HT1080 (cell line): ENCODE measurements at places on chromosomes 11 and 22.

- no peak for DNase-seq
Measured at GRCh38 chr11:115144914-115145313, 359.3 kb downstream of the CADM1 start.

DNA sequence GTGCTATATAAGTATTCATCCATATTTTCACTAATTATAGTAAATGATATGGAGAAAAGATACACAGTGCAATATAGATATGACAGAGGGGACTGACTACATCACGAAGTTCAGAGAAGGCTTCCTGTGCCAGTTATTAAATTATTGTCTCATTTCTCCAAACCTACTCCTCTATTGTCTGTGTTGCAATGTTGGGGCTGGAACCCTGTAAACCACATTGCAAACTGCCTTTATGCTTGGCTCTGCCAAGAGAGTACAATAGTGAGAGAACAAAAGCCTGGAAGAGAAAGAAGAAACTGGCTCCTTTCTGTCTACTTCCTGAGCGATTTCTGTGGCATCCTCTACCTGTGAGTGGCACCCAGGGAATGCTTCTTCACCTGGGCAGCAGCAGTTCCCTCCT is 46.4 kb downstream of the ME3 start:
- DNase-seq: no peak

GRCh38 chr22:19755145-19755710 is 5.3 kb upstream of the TBX1 start:
- DNase-seq: no peak

GRCh38 chr11:126154691-126155090 is 56.8 kb downstream of the RPUSD4 start:
- DNase-seq: no peak

GRCh38 chr11:122696662-122697061 is 41.1 kb downstream of the UBASH3B start:
- no peak for DNase-seq

DNA sequence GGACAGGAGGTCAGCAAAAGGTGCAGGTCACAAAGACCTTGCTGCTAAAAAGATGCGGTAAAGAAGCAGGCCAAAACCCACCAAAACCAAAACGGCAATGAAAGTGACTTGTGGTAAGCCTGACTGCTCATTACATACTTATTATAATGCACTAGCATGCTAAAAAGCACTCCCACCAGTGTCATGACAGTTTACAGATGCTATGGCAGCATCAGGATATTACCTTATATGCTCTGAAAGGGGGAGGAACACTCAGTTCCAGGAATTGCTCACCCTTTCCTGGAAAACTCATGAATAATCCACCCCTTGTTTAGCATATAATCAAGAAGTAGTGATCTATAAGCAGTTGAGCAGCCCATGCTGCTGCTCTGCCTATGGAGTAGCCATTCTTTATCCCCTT is 45.2 kb upstream of the SLC5A12 start:
- DNase-seq: no peak

DNA sequence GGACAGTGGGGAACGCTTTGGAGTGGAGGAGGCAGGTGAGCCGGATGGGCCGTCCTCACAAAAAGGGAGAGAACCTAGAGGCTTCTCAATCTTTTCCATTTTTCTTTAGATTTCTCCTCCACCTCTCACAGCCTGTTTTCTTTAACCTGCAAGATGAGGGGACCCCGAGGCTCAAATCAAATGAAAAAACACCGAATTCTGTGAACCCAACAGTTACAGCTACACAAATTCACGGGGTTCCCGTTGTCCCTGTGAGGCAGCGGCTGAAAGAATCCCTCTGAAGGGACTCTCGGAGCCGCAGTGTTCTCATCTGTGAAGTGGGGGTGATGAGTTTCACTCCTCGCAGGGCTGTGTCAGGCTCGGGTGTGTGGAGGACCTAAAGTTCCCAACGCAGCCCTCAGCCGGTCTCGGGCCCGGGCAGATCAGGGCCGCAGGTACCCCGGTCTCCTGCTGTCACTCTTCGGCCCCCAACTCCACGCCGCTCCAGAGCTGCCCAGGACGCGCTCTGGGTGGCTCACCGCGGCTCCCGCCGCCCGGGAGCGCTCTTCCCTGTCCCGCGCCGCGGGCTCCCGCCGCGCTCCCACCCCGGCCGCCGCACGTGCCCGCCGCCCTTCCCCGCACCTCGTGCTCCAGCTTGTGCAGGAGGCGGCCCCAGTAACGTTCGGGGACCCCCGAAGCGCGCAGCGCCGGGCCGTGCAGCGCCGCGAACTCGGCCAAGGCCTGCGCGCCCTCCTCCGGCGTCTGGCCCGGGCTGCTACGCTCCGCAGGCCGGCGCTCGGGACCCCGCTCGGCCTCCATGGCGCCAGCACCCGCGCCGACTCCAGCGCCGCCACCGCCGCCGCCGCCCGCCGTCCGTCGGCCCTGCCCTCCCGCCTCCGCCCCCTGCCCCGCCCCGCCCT is at the start of gene TTLL12:
TSS of gene TTLL12 (minus strand) at position 863 of the 899 bp plus-strand sequence. CDS start at position 798, 65 bp downstream.
- DNase-seq: peak; percentile 23

DNA sequence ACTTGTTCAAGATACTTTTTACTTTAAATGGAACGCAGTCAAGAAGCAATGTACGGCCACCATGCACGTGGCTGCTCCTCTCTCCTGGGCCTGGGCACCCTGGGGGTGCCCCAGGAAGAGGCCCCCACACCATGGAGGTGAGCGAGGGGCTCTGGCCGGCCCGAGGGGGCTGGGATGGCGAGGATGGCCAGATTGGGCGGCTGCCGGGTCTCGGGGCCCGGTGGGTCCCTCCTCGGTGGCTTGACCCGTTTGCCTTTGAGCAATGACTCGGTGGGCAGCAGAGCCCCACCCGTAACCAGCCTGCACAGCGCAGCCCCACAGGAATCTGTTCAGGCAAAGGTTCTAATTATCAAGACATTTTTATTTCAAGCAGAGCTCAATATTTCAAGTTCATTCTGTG is 167.4 kb downstream of the BRD1 start:
- DNase-seq: no peak

DNA sequence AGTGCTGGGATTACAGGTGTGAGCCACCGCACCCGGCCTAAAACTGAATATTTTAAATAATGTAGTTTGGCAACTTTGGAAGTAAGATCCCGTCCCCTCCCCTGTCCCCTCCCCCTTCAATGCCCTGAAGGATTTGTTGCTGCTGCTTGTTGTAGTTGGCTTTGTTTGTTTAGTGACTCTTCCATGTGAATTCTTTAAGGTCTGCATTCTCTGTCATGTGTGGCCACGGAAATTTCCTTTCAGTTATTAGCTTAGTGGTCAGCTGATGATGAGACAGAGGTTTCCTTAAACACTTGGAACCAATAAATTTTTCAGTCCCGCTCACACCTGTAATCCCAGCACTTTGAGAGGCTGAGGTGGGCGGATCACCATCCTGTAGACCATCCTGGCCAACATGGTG is 109.9 kb downstream of the MPPED1 start:
- DNase-seq: peak; percentile 10

- no peak for DNase-seq
Measured at GRCh38 chr11:130499828-130500227, 51.4 kb downstream of the ADAMTS15 start.

- DNase-seq: no peak
Measured at GRCh38 chr22:19517919-19518611, 6.1 kb downstream of the CLDN5 start.

- no peak for DNase-seq
Measured at GRCh38 chr11:26324270-26324669, 7.7 kb upstream of the ANO3 start.

- no peak for DNase-seq
Measured at GRCh38 chr22:42857845-42858481, 890 bp upstream of the ARFGAP3 start.

GRCh38 chr11:65382804-65383368 is 440 bp upstream of the SLC25A45 start:
- no peak for DNase-seq

GRCh38 chr11:92861634-92862033 is 107.8 kb upstream of the MTNR1B start:
- no peak for DNase-seq

GRCh38 chr22:22460635-22461034 is 47.9 kb downstream of the ZNF280B start:
- no peak for DNase-seq

DNA sequence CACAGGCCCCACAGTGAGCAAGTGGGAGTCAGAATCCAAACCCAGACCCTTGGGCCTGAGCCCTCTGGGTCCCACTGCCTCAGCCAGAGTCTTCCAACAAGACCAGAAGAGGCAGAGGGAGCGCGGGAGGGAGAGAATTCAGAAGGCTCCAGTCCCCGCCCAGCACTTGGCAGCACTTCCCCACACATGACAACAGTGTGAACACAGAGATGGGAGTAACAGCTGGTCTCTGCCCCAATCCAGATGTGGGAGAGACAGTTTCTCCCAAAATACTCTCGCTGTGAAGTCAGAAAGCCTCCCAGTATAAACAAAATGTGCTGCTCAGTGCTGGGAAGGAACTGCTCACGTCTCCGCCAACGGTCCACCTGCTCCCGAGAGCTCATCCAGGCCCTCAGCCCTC is 219.9 kb downstream of the MN1 start:
- DNase-seq: no peak

DNA sequence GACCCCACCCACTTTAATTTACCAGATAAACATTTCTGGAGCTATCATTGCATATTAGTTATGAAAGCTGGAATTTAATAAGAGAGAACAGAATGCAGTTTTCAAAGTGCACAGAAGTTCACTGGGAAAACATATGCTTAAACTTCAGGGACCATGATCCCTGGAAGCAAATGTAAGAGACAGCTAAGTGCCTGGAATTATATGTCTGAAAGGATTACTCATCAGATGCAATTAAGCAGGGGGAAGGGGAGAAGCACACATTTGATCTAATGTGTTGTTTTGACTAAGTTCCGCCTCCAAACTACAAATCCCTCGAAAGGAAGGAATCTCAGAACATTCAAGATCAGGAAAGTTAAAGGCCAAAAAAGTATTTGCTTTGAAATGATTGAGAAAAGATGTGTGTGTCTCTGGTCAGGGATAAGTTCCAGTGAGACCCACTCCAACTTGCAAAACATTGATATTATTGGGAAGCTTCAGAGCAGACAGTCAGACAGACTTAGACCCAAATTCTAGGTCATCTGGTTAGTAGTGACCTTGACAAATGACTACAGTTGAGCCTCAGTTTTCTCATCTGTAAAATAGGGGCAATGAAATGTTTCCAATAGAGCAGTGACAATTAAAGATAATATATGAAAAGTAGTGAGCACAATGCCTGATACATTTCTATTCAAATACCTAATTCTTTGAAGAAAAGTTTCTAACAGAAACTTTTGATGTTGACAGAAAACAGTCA is 147.6 kb downstream of the ME3 start:
- DNase-seq: peak; percentile 79

- no peak for DNase-seq
Measured at GRCh38 chr11:60482361-60482760, 10.2 kb upstream of the MS4A12 start.

- no peak for DNase-seq
Measured at GRCh38 chr11:92314499-92314898, 89.9 kb downstream of the FAT3 start.

DNA sequence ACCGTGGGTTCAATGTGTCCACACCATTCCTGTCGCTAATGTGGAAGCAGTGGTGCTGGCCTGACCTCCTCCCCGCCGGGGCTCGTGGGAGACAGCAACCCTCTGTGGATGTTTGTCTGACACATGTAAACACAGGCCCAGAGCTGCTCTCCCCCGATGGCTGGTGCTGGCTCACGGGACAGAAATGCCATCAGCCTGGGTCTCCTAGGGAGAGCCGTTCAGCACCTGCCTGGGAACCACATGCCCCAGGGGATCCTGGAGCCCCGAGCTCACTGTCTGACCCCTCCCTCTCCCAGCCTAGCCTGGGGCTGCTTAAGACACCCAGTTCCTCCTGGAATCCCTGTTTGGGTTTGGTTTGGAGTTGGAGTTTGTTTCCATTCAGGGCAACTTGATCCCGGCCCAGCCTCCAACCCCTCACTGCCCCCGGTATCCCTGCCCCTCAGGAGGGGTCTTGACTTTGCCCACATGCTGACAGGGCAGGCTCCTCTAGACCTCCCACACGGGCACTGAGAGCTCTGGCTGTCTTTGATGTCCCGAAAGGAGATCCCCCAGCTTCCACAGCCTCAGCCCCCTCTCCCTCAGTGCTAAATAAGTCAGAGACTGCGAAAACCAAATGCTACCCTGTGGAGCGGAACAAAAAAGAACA is 50.9 kb upstream of the WNT11 start:
- no peak for DNase-seq

DNA sequence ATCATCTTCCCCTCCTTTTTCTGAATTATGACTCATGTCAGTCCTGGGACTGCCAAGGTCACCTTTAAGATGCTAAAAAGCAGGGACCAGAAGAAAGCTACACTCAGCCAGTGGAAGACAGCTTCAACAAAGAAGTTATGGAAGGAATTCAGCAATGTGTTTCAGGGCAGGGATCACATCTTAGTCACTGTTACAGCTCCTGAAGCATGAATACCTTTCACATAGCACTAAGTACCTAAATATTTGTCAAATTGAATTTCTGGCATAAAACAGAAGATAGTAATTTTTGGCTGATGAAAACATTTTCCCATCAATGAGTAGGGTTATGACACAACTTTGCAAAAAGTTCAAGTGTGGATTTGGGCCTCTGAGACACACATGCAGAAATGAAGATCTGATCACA is 5.2 kb downstream of the DDB1 start:
- DNase-seq: no peak

DNA sequence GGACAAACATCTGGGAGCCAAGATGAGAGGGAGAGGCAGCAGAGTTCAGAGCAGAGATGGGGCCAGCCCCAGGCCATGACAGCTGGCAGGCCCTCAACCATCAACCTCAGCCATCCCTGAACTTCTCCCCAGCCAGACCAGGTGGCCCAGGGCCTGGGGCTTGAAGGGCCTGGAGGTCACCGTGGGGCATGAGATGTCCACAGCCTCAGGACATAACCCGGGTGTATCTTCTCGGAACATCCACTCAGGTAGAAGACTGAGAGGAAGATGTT is 12.4 kb upstream of the SLC39A13 start:
- no peak for DNase-seq

DNA sequence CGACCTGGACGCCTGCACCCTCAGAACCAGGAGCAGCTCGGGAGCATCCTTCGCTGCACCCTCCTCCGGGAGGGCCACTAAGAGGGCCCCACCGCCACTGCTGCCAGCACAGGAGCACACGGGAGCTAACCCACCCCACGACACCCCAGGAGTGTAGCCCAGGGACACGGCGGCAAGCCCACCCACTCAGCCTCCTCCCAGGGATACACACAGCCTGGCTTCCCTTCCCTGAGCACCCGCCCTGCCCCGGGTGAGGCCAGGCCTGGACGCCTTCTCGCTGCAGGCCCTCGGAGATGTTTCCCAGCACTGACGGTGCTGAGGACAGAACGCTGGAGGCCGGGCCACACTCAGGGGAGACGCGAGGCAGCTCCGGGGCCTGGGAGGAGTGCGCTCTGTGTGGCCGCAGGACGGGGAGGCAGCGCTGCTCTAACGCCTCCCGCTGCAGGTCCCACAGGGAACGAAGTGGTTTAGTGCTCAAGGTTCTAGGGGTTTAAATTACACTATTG is 190.4 kb downstream of the BRD1 start:
- DNase-seq: no peak

GRCh38 chr11:71937826-71938225 is 9.0 kb downstream of the RNF121 start:
- no peak for DNase-seq

- DNase-seq: peak; percentile 19
Measured at GRCh38 chr11:33376331-33377310, 119.4 kb downstream of the HIPK3 start.
